ENCODE measurements at places on chromosomes 13 and 19. TPM values are rescaled to one million over a fixed set of nuclear protein-coding genes. Genes with fewer than 3 reads are reported as not detected.

Gene SERP2
- 12.4 TPM for total RNA-seq

Gene KLK11
- total RNA-seq: 0.62 TPM

Gene NUFIP1
- total RNA-seq: 2.9 TPM

Gene SLC25A41
- total RNA-seq: 0.25 TPM

Gene FGF22
- not detected for total RNA-seq

Gene CLC
- not detected for total RNA-seq

Gene ZDHHC20
- total RNA-seq: 16.2 TPM

Gene SHANK1
- total RNA-seq: 0.32 TPM

Gene TNFSF9
- 1.0 TPM for total RNA-seq

Gene HOOK2
- total RNA-seq: 44.9 TPM

Gene PRTN3
- total RNA-seq: not detected

GRCh38 chr19:2680808-2681207, 21.7 kb downstream of the GNG7 start:
- DNase-seq: no peak

DNA sequence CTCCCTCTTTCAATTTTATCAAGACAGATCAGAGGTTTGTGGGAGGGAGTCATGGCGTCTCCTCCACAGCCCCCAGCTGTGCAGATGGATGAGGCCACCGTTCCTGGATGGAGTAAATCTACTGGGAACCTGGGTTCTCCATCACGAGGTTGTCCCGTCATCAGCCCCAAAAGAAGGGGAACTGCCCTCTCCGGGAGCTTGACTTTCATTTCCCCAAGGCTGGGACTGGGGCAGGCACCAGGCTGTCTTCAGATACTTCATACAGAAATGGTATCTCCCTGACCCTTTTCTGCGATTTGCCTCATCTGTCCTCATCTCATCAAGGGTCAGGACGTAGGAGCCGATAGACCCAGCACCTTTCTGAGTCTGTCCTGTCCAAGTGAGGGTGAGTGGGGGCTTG, 9.8 kb downstream of the LILRB2 start:
- no peak for DNase-seq

DNA sequence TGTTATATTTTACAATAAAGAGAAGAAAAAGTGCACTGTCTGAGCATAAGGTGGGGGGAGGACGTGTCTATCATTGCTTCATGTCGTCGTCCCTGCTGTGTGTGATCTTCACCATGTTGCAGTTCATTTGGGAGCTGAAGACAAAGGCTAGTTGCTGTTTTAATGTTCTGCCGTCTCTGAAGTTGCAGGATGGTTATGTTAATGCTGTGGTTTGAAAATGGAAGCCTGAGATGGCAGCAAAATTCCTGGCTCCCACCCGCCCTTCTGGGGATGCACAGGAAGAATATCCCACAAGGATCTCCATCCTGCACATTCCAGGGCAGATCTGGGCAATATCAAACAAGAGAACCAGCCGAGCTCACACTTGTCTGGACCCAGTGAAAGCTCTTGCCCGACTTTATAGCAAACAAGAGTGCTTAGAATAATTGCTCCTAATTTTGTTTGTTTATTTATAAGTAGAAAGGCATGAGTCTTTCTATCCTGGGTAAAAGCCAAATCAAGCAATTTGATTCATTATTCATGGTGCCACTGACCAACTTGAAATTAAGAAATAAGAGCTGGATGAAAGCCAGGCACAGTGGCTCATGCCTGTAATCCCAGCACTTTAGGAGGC, 110.3 kb upstream of the ABCC4 start:
- no peak for DNase-seq

- no peak for DNase-seq
These were observed 88.0 kb upstream of the FRY start for GRCh38 chr13:31943591-31943990.

GRCh38 chr13:56561327-56561726, 579.4 kb upstream of the PRR20A start:
- DNase-seq: no peak

GRCh38 chr13:80009760-80010159, 331.2 kb downstream of the SPRY2 start:
- no peak for DNase-seq

DNA sequence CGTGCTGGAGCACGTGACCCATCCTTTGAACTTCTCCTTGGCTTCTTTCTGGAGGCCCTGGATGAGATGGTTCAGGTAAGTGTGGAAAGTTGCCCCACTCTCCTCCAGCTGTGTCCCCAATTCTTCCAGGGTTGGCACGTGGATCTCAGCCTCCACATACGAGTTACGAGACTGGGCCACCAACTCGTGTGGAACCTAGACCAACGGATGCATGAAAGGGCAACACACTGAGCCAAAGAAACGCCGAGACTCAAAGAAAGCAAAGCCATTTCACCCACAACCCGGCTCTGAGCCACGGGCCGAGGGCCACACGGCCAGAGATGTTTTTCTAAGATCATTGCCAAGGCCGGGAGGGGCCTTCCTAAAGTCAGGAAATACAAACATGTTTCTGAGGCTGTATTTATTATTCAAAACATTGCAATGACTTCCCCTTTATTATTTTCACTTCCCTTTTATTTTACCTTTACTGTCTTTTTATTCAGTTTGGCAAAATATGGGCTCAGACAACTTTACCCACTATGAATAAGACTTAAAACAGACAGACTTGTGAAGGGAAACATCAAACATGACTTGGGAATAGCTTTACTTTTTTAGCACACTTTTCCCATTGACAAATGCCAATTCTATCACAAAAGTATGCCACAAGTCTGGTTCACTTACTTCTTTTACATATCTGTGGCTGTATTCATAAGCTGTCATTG, 94.6 kb downstream of the KL start:
- peak; percentile 71 for DNase-seq

- DNase-seq: peak; percentile 69
These were observed 111.9 kb downstream of the KCNRG start for GRCh38 chr13:50126993-50127725.

DNA sequence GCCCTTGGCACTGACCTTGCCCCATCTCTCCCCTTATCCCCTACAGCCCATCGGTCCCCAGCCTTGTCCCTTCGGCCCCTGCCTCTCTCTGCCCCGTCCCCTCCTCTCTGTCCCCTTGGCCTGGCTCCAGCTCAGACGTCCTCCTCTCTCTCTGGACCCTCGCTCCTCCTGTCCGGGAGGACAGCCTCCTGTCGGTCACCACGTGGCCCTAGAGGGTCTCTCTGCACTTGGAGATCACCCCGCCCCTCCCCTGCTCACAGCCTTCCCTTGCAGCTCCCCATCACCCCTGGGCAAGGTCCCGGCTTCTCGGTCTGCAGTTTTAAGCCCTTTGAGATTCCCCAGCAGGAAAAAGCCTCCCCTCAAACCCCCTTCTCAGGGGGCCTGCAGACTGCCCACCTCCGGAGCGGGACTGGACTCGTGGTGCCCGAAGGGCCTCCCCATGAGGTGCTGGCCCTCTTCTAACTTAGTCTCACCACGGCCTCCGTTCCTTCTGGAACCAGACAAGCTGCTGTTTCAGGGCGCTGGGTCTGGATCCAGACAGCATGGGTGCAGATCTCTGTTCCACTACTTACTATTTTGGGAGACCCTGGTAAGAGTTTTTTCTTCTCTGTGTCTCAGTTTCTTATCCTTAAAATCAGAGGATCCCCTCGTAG, 3.3 kb upstream of the KLK15 start:
- no peak for DNase-seq

- DNase-seq: no peak
These were observed 41.6 kb upstream of the ZNF681 start for GRCh38 chr19:23800271-23800670.

- DNase-seq: no peak
These were observed 20.0 kb downstream of the LAMP1 start for GRCh38 chr13:113317031-113317430.

DNA sequence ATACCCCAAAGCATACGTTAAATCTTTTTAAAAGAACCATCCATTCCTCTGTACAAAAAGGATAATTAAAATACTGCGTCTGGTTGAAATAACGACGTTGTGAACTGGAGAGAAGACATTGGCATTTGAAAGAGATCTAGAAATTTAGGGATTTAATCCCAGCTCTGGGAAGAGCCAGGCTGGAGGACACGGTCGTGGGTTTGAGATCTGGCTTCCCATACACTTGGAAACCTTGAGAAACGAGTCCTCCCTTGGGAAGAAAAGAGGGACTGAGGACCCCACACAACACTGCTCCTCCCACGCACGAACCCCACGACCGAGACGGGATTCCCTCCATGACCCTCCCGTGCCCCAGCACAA, 625 bp downstream of the ZNF709 start:
- no peak for DNase-seq

DNA sequence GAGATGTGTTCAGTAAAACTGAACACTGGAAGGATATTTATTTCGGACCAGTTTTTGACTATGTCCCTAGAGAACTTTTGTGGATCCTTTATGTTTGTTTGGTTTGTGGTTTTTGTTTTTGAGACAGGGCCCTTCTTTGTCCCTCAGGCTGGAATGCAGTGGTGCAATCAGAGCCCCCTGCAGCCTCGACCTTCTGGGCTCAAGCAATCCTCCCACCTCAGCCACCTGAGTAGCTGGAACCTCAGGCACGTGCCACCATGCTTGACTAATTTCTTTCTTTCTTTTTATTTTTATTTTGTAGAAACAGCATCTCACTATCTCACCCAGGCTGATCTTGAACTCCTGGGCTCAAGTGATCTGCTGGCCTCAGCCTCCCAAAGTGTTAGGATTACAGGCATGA, 955 bp upstream of the ZNF709 start:
- no peak for DNase-seq

GRCh38 chr13:111533900-111534683, 213.7 kb downstream of the TEX29 start:
- DNase-seq: no peak

DNA sequence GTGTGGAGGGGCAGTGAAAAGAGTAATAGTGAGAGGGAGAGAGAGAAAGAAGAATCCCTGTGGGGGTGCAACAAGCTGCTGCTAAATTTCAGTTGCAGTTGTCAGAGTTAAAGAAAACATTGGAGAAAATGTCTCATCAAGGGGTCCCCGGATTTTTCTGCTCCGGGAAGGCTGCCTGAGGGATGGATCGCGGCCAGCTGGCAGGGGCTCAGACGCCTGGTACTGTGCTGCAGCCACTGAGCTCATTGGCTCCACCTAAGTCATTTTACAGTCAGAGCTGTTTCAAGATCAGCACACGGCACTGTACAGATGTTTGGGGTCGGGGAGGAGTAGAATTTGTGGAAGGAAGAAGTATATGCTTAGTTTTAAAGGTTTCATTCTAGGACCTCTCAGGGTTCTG, 106.2 kb downstream of the SHISA2 start:
- no peak for DNase-seq

GRCh38 chr13:76991796-76992547, at the start of gene CLN5:
Gene CLN5 (plus strand): TSS chr13:76992081. CDS start chr13:76992099, 18 bp downstream.
- peak; percentile 97 for DNase-seq

DNA sequence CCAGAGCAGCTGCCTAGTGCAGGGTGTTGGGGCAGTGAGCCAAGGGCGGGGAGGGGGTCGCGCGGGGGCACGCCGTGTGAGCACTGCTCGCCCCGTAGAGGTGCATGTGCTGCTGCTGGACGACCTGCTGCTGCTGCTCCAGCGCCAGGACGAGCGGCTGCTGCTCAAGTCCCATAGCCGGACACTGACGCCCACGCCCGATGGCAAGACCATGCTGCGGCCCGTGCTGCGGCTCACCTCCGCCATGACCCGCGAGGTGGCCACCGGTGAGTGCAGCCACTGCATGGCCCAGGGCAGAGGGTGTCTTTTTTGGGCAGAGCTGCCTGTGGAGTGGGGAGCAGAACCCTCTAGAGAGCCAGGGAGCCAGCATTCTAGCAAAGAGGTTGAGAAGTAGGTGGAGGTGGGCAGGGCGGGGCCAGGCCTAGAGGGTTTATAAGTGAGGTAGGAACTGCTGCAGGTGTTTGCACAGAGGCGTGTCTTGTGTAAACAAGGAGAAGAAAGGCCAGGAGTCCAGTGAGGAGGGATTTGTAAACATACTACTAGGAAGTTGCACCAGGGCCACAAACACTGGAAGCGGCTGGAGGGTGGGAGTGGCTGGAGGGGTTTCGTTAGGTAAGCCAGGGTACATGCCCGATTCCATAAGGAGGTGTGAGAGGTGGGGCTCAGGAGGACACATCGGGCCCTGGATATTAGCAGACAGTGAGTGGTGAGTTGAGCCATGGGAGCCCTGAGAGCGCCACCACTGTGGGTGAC, 21.3 kb downstream of the ARHGEF1 start:
- DNase-seq: no peak

DNA sequence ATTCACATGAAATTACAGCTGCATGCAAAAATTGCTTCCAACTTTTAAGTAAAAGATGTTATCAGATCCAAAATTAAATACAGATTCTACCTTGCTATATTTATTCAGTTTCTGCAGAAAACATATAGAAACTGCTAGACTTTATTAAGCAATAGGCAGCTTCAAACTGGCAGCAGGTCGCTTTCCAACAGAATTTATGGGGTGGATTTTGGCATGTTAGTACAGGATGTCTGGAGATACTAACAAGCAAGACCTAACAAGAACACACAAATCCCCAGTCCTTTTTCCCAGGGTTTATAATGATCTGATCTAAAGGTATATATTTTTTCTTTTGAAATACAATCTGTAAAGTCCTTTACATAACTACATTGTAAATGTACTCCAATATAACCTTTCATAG, 27.5 kb downstream of the TBC1D4 start:
- DNase-seq: no peak

DNA sequence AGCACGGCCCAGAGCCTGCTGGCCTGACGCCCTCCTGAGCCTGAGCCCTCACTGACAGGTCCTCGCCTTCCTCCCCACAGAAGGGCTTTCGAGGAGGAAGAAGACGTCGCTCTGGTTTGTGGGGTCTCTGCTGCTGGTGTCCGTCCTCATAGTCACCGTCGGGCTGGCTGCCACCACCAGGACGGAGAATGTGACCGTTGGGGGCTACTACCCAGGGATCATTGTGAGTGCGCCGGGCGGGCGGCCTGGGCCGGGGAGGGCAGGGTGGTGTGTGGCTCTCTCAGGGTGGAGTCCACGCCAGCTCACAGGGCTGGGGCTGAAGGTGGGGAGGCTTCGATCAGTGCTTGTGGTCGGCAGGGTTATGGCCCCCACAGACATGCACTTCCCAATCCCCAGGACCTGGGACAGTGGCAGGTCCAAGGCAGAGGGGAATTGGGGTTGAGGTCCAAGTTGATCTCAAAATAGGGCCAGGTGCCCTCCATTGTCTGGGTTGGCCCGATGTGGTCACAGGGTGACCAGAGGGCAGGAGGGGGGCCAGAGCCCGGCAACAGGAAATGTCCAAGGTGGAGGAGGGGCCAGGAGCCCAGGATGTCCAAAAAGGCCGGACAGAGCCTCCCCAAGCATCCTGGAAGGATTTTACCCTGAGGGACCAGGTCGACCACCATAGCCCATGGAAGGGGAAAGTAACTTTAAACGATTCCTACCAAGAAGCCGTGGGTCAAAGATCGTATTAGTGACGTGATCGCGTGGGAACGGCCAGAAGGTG, 7.2 kb downstream of the TMEM255B start:
- DNase-seq: no peak

DNA sequence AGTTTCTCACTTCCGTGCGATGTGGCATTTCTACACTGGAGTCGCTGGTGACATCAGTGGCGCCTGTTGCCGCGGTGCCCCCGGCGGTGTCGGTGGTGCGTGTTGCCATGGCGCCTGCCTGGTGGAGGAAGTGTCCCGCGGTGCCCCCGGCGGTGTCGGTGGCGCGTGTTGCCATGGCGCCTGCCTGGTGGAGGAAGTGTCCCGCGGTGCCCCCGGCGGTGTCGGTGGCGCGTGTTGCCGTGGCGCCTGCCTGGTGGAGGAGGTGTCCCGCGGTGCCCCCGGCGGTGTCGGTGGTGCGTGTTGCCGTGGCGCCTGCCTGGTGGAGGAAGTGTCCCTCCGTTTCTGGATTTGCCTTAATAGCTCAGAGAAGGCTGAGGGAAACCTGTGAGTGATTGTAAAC, 127.6 kb downstream of the KDM4B start:
- no peak for DNase-seq
